Fibroblast of pulmonary artery (primary cell): ENCODE measurements at places on chromosomes 5 and 9.

- no peak for DNase-seq
These were observed 233.4 kb upstream of the ITGA1 start for GRCh38 chr5:52554293-52554692.

- DNase-seq = no peak
These were observed 110.8 kb upstream of the ERCC6L2 start for GRCh38 chr9:95764533-95765319.

- no peak for DNase-seq
These were observed 17.4 kb upstream of the TNFAIP8 start for GRCh38 chr5:119338326-119338946.

DNA sequence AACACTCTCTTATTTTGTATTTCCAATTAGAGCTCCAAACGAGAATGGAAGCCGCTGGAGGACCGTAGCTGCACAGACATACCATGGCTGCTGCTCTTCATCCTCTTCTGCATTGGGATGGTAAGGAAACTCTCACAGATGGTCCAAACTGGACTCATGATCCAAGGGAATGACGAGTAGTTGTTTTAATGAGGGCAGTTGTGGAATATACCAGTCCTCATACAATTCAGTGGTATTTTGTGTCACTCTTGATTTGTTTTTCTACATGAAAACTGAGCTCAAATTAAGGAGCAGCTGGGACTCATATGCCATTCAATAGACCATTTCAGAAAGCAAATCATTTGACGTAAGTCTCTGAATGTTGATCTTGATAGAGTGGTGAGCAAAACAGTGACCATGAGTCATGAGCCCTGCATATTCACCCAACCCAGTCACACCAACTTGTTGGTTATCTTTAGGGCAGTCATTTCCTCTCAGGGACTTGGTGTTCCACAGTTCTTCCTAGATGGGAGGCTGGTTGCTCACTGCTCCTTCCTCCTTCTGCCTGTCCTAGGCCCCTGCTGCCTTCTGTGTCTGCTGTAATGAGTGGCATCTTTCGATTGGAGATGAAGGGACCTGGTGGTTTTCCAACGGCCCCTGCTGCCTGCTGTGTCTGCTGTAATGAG is 54.9 kb downstream of the SLC44A1 start:
- DNase-seq = peak; percentile 99

GRCh38 chr9:133273819-133274218 is 1.2 kb downstream of the ABO start:
- no peak for DNase-seq

GRCh38 chr5:10393491-10393890 is 40.0 kb downstream of the MARCHF6 start:
- peak; percentile 22 for DNase-seq

- no peak for DNase-seq
These were observed 198.6 kb upstream of the CDH6 start for GRCh38 chr5:30994902-30995301.

- no peak for DNase-seq
These were observed 15.9 kb downstream of the TAL2 start for GRCh38 chr9:105678163-105678562.

DNA sequence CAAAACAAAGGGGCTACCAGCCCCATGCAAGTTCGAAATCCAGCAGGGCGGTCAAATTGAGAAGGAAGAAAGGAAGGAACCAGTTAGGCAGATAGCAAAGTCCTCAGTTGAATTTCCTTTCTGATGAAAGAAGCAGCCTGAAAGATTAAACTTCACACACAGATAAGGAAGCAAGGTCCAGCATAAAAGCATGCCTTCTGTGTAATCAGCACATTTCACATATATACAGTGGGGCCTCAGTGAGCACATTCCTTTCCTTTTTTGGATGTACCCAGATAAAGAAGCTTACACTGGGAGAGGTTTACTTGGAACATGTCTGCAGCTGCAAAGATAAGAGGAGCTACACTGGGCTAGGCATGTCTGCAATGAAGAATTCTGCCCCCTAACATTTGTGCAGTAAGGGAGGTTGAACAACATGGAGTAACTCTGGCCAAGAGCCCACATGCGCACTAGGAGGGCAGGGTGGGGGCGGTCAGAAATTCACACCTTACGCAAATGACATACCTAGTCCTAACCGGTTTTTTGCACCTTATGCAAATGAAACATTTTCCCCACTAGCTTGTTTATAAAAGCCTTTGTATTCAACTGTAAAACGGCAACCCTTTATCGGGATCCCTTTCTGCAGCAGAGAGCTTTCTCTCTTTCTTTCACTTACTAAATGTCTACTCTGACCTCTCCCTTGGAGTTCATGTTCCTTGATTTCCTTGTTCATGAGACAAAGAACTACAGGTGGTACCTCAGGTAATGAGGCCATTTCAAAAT is 149.7 kb upstream of the FBXL17 start:
- DNase-seq = peak; percentile 73

DNA sequence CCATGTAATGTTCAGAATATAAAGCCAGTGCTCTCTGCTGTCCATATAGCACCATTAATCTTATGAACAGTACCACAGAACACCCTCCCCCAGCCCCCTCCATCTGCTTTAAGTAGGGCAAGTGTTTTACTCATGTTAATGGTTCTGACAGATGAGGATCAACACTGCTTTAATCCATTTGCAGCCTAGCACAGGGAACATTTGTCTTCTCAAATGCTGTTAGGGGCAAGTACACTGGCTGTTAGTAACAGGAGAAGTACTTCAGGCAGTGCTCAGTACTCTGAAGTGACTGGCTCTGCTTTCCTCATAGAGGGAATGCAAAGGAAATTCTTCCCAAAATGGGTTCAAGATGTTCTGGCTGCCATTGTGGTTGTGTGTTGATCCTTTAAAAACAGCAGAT is 202.6 kb downstream of the DCP2 start:
- no peak for DNase-seq

- peak; percentile 91 for DNase-seq
These were observed 7.4 kb upstream of the SPDL1 start for GRCh38 chr5:169576181-169576598.

DNA sequence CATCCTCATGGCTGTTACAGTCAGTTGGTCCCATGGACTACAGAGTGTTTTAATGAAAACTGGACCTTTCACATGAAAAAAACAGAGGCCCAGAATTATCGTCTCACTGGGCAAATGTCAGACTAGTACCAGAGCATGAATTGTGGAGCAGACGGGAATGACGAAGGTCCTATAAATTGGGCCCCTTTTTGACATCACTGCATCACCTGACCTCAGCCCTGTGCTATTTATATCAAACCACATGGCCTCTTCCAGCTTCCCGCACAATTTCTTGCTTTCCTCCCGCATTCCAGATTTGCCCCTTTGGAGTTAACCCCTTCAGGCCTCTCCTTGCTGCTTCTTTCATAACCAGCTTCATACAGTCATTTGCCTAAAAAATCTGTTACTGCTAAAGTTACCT is 301.7 kb downstream of the ATPSCKMT start:
- peak; percentile 61 for DNase-seq

- DNase-seq = no peak
These were observed 67.8 kb upstream of the SLC1A1 start for GRCh38 chr9:4422495-4422894.

GRCh38 chr9:107587191-107587963 is 97.8 kb upstream of the KLF4 start:
- DNase-seq = no peak

GRCh38 chr5:7422316-7423106 is 26.6 kb downstream of the ADCY2 start:
- DNase-seq = no peak

GRCh38 chr5:56817263-56818014 is 2.1 kb downstream of the MAP3K1 start:
- no peak for DNase-seq

DNA sequence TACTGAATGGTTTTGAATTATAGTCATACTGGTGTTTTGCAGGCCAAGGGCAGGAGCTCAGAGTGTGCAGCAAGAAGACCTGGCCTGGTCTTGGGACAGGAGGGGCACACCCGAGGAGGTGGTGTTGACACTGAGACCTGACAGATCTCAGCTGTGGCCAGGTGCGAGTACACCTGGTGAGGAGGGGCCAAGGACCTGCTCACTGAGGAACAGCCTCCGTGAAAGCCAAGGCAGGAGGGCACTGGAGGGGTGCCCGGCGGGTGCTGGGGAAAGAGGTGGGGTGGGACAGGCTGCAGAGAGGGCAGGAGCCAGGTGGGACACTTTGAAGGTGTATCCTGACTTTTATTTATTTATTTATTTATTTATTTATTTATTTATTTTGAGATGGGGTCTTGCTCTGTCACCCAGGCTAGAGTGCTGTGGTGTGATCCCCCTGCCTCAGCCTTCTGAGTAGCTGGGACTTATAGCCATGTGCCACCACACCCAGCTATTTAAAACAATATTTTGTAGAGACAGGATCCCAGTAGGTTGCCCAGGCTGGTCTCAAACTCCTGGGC is 23.3 kb upstream of the LAMC3 start:
- no peak for DNase-seq

GRCh38 chr5:163614787-163615186 is 109.4 kb downstream of the MAT2B start:
- DNase-seq = no peak

GRCh38 chr9:101068696-101069095 is 40.2 kb downstream of the PLPPR1 start:
- DNase-seq = no peak

- no peak for DNase-seq
These were observed 29.9 kb downstream of the CLINT1 start for GRCh38 chr5:157828944-157829639.

DNA sequence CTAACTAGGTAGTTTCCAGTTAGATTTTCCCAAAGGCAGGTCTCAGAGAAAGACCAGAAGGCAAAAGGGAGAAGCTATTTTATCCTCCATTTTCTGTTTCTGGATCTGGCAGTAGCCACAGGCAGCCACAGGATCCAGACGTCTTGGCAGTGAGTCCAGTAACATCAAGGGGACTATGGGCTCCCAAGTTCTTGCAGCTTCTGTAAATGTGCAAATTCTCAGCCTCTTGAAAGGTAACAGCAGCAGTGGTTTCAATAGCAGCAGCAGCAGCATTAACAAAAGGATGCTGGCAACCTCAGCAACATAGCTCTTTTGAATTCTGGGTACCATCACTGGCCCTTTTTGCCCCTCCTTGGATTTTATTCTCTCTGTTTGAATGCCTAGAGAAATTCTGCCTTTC is 27.1 kb upstream of the IL33 start:
- no peak for DNase-seq

DNA sequence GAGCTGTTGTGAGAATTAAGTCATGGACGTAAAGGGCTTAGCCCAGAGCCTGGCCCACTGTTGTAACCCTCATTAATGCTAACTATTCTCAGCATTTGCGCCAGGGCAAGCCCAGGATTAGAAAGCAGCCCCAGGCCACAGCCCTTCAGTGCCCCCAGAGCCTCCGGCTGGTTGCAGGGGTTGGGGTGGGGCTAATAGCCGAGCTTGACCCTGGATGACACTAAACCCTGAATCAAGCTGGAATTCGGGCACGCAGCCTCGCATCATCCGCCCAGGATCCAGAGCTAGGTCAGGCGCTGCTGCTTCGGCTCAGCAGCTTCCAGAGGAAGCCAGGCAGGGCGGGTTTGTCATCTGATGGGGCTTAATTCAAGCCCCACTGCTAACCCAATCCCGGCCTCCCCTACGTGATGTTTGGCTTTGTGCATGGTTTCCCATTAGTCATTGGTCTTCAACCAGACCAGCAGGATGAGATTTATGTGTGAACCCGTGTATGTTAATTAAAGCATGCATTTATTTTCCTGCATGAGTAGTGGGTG is 1.2 kb upstream of the MEGF9 start:
- peak; percentile 54 for DNase-seq

- no peak for DNase-seq
These were observed 47.1 kb downstream of the SH3RF2 start for GRCh38 chr5:145983446-145983845.
